Ecto neural progenitor cell (in vitro differentiated cells): ENCODE measurements at places on chromosomes 7 and 10.

DNA sequence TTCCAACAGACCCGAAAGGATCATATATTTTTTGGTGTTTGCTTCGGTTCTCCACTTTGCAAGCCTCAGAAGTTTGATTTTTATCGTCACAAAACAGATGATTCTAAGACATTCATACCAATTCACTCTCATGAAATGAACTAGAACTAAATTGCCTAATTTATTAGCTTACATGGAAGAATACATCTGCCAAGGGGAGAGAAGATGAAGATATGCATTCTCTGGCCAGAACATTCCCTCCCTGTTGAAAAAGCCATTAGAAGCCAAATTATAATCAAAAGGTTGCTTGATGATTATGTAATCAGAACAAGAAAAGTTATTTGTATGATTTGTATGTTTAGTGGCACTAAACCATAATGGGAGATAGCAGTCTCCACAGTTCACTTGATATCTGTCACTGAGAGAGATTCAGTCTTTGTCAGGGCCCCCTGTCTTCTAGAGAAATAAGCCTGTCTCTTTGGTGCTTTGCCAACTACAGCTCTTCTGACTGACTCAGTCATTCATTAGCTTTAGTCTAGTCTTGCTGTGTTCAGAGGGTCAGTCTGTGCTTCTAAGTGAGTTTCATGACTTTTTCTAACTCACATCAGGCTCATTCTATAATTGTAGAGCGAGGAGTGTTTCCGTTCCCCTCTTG is 95.3 kb upstream of the GNAI1 start:
- no peak for DNase-seq

DNA sequence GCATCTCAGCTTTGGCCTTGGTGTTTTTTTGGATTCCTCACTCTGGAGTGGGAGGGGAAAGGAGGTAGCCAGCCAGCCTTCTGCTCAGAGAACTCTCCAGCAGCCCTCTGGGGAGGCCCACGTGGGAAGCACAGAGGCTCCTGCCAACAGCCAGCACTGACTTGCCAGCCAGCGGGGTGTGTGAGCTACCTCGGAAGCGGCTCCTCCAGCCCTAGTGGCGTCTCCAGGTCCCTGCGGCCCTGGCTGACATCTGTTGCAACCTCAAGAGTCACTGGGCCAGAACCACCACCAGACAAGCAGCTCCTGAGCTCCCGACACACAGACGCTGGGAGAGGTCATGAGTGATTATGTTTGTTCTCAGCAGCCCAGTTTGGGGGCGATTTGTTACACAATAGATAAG is 180.2 kb upstream of the FZD8 start:
- DNase-seq: peak; percentile 58

- DNase-seq: no peak
Measured at GRCh38 chr7:157970744-157971143, 616.9 kb downstream of the PTPRN2 start.

- DNase-seq: no peak
Measured at GRCh38 chr10:19993714-19994315, 177.6 kb downstream of the PLXDC2 start.

- DNase-seq: no peak
Measured at GRCh38 chr7:47669901-47670384, 88.0 kb upstream of the TNS3 start.

- no peak for DNase-seq
Measured at GRCh38 chr7:26365901-26366275, 74.2 kb downstream of the SNX10 start.

DNA sequence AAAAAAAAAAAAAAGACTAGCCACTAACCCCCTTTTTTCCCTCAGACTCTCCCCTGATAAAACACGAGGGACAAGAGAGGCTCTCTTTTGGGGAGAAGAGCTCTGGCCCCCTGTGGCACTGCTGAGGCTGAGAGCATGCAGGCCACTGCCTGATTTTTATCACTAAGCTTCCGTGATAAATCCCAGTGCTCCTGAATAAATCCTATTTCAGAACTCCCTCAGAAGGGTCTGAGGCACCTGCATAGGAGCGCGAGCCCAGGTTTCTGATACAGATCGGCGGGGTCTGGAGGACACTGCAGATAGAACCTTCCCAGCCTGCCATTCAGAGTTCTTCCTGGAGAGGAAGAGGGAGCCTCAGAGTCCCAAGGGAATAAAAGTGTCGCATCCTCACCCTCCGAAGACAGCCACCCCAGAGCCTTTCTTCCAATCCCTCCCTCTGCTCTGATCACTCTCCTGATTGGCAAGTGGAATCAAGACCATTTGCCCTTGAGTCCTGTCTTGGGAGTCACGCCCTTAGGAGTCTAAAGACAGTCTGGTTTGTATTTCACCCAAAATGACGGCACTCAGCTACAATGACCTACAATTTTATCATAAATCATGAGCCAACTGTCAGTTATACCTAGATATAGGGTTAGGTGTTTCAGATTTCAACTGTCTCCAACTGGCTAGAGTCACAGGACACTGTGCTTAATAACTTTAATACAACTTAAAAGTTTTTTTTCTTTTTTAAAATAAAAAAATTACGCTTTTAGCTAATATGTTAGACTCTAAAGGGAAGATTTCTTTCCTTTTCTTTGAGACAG is 153.5 kb downstream of the RNF216 start:
- DNase-seq: no peak

GRCh38 chr10:102975483-102976379 is 57.6 kb downstream of the CNNM2 start:
- no peak for DNase-seq

- no peak for DNase-seq
Measured at GRCh38 chr7:130180571-130181262, 24.5 kb downstream of the TMEM209 start.

DNA sequence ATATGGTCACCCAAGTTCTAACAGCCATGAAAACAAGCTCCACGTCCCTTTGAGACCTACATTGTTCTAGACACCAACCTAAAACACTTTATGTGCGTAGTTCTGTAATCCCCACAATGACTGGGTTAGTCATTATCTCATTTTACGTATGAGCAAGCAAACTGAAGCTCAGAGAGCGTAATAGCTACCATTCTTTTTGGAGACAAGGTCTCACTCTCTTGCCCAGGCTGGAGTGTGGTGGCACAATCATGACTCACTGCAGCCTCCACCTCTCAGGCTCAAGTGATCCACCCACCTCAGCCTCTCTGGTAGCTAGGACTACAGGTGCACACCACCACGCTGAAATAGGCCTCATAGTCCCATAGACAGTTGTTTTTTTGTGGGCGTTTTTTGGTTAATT is 10.5 kb downstream of the DAGLB start:
- no peak for DNase-seq

DNA sequence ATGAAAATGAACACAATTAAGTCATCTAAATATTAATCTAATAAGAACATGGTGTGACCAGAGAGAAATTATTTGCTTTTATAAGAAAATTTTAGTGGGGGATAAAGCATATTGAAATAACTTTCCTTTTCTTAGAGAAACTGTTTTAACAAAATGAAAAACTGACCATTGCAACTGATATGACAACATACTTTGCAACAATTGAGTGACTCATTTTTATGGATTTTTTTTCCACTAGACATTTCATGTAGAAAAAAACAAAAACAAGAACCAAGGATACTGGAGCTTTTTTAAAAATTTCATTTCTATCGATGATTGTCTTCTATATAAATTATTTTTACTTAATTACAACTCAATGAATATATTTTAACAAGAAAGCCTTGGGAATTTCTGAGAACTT is 90.0 kb downstream of the C1GALT1 start:
- no peak for DNase-seq

- DNase-seq: no peak
Measured at GRCh38 chr7:127986581-127987521, 44.4 kb downstream of the LRRC4 start.

DNA sequence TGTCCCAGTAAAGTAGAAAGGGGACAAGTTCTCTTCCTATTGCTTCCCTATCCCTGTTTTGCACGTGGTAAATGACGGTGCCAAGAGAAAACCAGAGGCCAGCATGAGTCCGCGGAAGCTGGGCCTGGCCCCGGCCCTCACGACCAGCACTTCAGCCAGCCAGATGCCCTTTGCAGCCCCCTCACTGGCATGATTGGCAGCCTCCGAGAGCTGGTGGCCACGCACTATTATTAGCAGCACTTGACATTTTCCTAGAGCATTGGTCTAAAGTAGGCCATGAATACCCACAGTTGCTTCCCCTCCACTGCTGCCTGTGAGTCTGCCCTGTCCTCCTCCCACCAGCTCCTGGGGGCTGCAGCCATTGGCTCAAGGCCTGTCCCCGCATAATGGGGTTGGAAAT is 369.1 kb downstream of the PLXNA4 start:
- DNase-seq: no peak

DNA sequence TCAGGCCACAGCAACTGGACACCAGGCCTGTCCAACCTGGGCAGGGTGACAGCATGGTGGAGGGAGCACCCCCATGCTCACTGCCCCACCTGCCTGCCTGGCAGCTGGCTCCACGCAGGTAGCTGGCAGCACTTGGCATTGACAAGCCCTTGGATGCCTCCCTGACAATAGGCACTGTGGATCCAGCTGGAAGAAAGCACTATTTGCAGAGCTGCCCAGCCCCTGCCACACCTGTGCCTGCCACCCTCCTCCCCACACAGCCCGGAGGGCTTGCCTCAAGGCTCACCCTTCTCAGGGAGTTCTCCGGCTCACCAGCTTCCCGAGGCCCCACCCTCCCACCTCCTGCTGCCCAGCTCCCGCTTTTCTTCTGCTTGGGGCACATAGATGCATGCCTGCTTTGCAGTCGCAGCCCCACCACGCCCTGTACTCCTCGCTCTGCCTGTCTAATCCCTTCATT is 160.1 kb downstream of the NEURL1 start:
- DNase-seq: no peak

DNA sequence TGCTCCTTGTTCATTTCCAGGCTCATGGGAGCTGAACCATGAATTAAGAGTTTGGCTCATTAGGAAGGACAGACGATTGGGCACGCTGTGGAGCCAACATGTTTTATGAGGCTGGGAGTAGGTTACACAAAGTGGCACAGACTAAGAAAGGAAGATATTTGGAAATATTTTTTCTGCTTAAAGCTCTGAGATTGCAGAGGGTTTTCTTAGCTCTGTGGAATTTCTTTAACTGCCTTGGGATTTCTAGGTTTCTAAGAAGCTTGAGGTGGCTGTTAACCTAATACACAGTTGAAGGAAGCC is 344.6 kb downstream of the RNLS start:
- DNase-seq: no peak

DNA sequence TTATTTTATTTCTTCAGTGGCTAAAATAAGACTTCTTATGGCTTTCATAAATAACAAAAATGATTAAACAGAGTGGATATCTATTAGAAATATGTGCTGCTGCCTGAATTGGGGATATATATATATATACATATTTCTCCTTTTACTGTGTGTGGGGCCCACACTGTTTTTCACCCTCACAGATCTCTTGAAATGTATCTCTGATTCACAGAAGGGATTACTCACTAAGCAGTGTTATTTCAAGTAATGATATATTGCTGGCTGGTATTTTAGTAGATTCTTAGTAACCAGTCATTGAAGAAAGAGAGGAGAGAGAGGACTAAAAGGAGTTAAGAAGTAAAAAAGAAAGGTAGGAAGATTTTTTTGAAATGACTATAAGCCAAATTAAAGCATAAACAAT is 308.6 kb upstream of the NRP1 start:
- DNase-seq: no peak

DNA sequence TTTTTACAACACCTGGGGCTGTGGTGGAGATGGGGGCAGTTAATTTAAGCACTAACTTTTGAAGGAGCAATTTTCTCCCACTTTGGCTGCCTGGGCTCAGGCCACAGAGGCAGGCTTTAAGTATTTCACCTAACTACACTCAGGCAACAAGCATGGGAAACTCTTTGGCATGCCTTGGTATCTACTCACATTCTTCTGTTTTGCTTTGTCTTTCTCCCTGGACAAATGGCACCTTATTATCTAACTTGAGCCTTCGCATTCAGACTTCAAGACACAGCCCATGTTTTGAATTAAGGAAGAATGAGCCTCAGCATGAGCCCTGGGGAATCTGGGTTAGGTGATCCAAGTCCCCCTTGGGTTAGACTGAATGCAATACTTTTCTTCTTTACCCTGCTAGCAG is 31.8 kb upstream of the BMPER start:
- DNase-seq: no peak

DNA sequence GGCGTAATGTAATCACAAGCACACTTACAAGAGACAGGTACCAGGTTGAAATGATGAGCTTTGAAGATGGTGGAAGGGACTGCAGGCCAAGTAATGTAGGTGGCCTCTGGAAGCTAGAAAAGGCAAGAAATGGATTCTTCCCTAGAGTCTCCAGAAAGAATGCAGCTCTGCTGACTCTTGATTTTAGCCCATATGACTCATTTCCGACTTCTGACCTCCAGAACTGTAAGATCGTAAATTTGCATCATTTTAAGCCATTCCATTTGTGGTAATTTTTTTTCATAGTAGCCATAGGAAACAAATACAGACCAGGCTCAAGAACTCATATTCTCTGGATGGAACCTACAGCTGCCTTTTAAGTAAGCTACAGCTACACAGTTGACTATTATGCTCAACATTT is 315.5 kb downstream of the MAGI2 start:
- DNase-seq: no peak

GRCh38 chr10:127228195-127228787 is 31.9 kb upstream of the INSYN2A start:
- no peak for DNase-seq

- DNase-seq: no peak
Measured at GRCh38 chr7:108711611-108712010, 141.9 kb downstream of the DNAJB9 start.

DNA sequence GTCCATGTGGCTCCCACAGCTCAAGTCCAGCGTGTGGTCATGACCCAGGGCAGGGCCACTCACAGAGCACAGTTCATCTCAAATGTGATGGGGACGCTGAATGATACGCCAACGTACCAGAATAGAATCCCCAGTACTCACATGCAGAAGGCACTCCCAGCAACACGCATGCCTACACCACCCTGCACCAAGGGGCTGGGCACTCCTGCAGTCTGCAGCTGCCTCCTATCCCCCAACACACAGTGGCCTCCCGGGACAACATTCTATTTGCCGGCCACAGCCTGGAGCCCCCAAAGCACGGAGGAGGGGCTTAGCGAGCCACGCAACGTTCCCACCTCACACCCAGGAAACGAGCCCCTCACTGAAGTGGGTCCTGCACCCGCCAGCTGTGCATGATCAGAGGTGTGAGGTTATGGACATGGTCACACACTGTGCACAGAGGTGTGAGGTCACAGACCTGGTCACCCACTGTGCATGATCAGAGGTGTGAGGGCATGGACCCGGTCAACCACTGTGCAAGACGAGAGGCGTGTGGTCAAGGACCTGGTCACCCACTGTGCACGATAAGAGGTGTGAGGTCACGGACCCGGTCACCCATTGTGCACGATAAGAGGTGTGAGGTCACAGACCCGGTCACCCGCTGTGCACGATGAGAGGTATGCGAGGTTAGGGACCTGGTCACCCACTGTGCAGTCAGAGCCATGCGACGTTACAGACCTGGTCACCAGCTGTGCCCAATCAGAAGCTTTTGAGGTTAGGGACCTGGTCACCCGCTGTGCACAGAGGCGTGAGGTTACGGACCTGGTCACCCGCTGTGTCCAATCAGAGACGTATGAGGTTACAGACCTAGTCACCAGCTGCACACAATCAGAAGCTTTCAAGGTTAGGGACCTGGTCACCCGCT is 182.8 kb downstream of the DIP2C start:
- DNase-seq: no peak

GRCh38 chr7:41685684-41686083 is 17.2 kb downstream of the INHBA start:
- no peak for DNase-seq
